ENCODE measurements at places on chromosomes 6 and 20.
A peak's percentile ranks its signal among the peaks of the same experiment; 100 is the strongest.

GRCh38 chr6:71404145-71404966 lies 115.7 kb downstream of the OGFRL1 start:
- no peak for DNase-seq

DNA sequence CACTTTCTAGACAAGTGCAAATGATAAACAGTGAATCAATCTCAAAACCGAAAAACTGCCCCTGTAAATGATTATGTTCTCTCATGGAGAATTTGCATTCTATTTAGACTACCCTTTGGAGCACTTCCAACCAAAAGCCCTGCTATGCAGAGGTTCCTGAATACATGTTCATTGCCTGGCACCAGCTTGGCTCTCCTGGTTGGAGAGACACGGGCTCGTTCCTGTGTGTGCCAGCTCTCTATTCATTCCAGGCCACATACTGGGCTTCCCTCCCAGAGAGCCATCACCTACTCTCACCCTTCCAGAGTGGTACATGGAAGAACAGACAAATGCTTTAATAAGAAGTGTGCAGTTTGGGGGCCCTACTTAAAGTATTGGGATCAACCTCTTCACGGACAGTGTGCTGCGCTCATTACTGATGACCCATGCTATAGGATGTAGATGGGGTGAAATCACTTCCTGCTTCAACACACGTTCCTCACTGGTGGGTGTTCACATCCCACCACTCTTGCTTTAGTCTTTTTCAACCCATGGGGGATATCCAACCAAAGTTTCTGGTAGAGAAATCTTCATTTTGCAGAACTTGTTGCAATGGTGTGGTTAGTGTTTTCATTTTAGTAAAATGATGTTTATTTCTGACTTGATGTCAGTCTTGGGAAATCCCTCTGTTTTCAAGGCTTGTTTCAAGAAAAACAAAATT lies 38.5 kb upstream of the NAA20 start:
- no peak for DNase-seq

DNA sequence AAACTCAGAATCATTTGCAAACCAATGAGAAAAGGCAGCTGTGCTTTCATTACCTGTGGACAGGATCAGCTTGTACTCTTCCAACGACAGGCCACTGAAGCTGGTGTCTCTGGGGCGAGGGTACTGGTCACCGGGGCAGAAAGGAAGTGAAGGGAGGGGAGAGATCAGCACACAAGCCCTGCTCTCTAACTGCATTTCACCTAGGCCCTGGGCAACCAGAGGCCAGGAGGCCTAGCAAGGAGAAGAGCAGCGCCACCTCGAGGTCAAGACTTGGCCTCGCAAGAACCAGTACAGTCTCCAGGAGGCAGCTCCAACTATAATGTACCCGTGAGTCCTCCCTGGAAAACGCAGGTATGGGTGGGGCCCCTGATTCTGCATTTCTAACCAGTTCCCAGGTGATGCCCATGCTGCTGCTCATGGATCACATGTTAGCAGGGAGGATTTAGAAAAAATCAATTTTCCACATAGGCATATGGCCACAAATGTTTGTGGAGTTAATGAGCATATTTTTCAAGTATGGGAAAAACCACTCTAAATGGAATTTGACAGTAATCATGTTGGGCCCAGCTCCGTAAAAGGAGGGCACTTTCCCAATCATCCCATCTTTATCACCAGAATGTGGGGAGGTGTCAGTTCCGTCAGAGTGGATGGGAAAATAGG lies 11.0 kb downstream of the UQCC2 start:
- DNase-seq: peak; percentile 65

DNA sequence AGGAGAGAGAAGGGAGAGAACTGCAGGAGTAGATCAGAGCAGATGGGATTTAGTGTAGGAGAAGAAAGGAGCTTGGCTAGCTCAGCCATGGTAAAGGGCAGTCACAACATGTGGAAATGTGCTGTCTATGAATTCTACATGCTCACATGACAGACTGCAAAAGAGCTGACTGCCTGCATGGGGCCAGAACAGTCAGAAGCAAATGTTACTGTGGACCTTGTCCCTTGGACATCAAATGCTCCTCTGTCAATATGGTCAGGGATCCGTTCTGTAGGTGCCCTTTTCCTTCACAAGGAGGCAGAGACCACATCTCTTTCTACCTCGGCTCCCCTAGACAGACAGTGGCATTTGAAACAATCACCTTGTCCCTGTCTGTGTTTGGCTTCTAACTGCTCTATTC lies 46.6 kb upstream of the HIVEP1 start:
- no peak for DNase-seq

DNA sequence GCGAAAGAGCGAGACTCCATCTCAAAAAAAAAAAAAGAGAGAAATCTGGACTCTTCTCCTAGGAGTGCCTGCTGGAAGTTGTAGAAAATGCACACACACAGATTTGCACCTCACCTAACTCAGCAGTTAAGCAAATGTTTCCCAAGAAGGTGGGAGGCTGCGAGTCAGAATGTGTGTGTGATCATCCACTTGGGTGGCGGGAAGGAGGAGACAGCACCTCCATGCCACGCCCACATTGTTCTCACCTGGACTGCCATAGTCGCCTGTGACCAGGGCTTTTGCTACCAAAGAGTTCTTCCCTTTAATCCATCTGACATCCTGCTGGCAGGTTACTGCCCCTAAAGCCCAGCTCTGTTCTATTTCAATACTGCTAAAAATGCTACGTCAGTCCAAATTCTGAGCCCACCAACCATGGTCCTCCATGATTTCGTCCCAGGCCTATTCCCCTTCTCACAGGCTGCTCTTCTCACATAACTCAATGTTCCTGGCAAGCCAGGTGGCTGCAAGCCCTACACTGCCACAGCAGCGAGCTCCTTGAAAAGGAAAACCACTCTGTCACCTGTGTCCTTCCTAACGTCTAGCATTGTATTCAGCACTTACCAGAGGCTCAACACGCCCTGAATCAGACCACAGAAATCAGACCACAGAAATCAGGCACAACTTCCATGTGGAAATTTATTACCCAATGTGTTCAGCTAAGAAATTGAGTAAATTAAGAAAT lies 77.5 kb downstream of the PSMG4 start:
- no peak for DNase-seq

DNA sequence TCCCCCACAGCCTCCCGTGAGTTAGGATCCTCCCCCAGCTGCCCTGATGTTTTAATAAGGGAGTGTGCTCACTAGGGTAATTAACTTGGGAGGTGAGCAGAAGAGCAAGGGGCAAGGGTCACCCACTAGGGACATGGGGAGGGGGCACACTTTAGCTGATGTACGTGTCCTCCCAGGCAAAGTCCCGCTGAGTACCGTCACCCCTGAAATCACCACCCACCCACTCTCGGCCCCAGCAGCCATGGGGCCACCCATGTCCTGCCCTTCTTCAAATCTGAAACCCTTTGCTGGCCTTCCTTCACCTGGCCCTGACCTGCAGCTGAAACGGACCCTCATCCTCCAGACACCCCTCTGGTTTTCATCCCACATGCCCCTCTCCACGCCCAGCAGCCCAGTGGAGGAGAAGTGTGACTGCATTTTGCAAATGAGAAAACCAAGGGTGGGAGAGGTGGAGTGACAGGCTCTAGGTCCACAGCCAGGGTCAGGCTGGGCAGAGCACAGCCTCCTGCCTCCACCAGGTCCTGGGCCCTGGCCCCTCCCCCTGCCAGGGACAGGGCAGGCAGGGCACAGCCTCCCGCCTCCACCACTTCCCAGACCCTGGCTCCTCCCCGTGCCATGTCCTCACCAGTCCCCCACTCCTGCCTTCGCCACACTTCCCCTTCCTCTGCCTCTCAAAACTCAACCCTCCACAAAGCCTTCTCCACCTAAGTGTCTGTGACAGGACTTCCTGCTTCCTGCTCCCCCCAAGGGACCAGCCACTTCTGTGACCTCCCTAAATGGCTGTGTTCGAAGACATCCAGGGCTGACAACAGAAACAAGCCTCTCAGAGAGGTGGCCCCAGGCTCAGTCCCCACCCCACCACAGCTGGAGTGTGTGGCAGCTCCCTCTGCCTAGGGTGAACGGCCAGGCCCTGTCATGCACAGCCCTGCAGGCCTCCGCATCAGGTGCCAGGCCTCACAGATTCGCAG lies 15.1 kb downstream of the ACSS1 start:
- DNase-seq: no peak

DNA sequence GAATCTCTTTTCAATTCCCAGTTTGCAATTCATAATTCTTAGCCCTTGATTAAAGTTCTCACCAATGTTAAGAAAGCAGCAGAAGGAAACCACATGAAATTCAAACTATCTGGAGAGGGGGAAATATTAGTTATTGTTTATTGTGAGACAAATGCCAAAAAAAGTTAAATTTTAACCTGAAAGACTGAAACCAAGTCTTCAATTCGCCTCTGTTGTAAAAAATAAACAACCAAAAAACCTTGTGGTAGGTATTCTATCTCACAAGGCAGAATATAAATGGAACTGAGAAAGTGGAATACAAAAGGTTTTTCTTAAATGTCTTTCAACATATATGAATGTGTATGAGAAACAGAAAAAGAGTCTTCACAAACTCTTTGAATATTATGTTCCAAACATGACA lies 24.8 kb downstream of the TMX4 start:
- DNase-seq: no peak

- DNase-seq: no peak
Observed at GRCh38 chr6:137926207-137926731, 59.2 kb downstream of the TNFAIP3 start.

DNA sequence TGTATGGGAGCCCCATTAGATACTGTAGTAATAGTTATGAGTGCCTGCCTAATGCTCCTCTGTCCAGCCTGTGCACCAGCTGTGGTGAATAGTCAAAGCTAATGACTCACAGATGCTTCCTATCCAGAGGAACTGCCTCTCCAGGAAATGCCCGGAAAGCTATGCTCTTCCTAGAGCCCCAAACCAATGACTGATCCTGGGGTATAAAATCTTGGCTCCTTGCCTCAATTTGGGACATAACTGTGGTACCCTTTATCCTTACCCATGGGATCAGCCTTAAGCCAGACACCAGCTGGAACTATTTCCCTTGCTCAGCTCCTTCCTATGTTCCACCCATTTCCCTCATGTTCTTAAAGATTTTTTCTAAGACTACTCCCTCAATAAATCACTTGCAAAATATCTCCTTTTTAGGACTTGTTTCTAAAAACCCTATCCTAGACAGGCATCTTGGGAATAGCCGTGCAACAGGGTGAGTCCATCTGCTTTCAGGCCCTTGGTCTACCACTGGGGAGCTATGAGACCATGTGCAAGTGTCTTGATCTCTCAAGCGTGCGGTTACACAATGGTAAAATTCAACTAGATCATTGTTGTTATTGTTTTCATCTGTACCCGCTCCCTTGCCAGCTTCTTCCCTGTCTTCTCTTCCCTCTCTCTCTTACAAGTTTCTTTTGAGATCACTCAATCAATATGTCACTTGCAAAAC lies 283.7 kb downstream of the BTBD3 start:
- no peak for DNase-seq

DNA sequence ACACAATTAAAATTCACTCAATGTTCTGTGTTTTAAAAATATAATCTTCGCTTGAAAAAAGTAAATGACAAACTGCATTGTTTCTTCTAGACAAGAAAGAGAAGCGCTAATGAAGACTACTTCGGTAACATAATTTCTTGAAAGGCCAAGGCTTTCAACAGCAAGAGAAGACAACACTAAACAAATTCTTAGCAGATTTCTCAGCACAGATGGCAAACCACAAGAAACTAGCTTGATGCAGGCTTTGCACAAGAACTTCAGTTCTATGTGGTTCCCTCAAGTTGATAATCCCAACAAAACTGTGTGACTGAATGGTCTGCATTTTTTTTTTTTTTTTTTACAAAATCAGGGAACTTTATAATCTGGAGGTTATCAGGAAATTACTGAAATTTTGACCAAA lies 447.4 kb upstream of the NRSN1 start:
- no peak for DNase-seq

DNA sequence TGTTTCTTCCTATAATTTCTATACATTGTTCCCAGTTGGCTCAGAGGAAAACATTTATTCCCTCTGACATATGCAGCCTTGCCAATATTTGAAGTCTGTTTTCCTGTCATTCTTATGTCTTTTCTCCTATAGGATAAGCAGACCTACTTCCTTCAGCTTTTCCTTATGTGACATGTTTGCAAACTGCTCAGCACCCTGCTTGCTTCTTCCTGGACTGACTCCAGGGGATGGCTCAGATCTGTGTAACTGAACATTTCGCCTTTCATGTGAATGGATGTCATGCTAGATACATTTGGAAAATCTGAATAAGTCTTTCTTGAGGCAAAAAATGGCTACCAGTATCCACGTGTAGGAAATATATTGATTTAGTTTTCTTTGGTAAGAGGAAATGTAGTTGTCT lies 113.2 kb downstream of the CARMIL1 start:
- DNase-seq: no peak

GRCh38 chr6:37524025-37524969 lies 24.6 kb upstream of the CCDC167 start:
- DNase-seq: no peak

DNA sequence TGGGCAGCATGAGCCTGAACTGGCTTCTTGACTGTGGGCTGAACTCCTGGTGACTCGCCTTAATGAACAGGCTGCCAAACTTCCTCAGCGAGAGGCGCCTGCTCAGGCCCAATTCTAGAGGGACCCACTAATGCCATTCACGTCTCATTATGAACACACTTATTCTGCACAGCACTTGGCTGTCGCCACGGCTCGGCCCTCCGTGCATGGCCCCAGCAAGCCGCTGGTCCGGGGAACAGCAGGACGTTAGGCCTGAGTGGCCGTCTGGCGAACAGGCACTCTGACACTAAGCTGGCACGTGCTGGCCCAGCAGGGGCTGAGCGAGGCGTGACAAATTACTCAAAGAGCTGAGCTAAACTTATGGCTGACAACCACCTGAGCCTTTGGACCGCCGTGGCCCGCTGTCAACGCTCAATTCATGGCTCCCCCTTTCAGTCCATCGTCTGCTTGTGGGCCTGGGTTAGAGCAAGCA lies 45.9 kb downstream of the INSM1 start:
- DNase-seq: no peak

DNA sequence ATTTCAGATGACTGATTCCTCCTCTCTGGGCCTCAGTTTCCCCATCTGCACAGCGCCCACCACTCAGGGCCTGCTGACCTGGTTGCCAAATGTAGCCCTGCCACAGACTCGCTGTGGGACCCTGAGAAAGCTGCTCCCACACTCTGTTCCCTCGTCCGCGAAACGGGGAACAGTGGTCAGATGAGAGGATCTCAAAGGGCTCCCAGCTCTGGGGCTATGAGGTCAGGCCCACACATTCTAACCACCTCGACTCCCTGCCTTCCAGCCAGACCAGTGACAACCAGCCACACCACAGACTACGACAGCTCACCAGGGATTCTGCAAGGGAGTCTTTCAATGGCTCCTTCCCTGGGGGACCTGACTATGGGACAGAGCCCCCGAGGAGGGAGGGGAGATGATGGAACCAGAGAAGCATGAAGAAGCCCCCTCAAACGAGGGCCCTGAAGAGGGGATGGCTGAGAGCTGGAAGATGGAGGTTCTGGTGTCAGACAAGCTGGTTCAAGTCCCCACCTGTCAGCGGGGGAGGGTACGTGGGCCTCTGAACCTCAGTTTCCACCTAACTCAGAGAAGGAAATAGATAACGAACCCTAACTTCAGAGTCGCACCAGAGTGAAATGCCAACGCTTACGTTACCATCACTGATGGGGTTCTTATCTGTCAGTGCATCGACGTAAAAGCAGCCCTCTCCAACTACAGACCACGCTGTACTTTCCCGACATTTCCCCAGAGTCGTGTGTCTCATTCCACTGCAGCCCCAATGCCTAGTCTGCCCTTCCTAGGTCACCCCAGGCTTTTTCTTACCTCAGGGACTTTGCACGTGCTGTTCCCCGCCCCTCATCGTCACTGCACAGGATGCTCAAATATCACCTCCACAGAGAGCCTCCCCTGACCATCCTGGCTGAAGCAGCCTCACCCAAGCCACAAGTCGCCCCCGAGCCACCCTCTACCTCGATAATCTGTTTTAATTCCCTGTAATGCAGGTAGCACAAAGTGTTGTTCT lies 60.5 kb downstream of the PREX1 start:
- DNase-seq: peak; percentile 65

Data from T-helper 2 cell treated with Interferon-gamma antibody and Interleukin-4, amounts not matched to agents 5 μg/mL and 100 μg/mL, for 36 hours (primary cell).